ENCODE measurements at places on chromosomes 4 and X. TPM values are rescaled to one million over a fixed set of nuclear protein-coding genes. Genes with fewer than 3 reads are reported as not detected.
A peak's percentile ranks its signal among the peaks of the same experiment; 100 is the strongest.

SSX2B gene
- not detected for total RNA-seq

- H3K36me3 ChIP-seq = no peaks in the 10 kb centered on the region
- H3K4me1 ChIP-seq = no peaks in the 10 kb centered on the region
- no peak for DNase-seq
- no peaks in the 10 kb centered on the region for H3K27me3 ChIP-seq
These were observed 18.8 kb upstream of the TMSB4X start for GRCh38 chrX:12955882-12956703.

- no peak overlapping the region for H3K4me3 ChIP-seq
- H3K36me3 ChIP-seq = no peaks in the 10 kb centered on the region
- H3K27me3 ChIP-seq = no peaks in the 10 kb centered on the region
- no peak overlapping the region for H3K27ac ChIP-seq
These were observed 76.9 kb downstream of the CAMK2D start for GRCh38 chr4:113684534-113685091.

SPANXN1 gene
- total RNA-seq = not detected

GRCh38 chrX:155592331-155592730 lies 20.4 kb downstream of the TMLHE start:
- no peak overlapping the region for H3K4me3 ChIP-seq
- H3K4me1 ChIP-seq = no peaks in the 10 kb centered on the region
- H3K27me3 ChIP-seq = no peaks in the 10 kb centered on the region

PDCL2 gene
- total RNA-seq = not detected

DNA sequence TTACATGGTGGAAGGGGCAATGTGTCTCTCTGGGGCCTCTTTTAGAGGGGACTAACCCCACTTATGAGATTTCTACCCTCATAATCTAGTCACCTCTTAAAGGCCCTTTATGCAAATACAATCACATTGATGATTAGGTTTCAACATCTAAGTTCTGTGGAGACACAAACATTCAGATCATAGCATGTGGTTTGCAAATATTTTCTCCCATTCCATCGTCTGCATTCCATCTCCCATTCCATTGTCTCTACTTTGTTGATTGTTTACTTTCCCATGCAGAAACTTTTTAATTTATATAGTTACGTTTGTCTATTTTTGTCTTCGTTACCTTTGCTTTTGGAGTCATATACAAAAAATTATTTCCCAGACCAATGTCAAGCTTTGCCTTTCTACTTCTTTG lies 927.5 kb upstream of the INTU start:
- no peak for DNase-seq
- no peaks in the 10 kb centered on the region for H3K36me3 ChIP-seq
- H3K4me1 ChIP-seq = no peaks in the 10 kb centered on the region
- no peak overlapping the region for H3K27ac ChIP-seq
- no peaks in the 10 kb centered on the region for H3K27me3 ChIP-seq

- DNase-seq = peak; percentile 32
- no peak overlapping the region for H3K4me3 ChIP-seq
- no peak overlapping the region for H3K27ac ChIP-seq
- no peaks in the 10 kb centered on the region for H3K27me3 ChIP-seq
- H3K4me1 ChIP-seq = no peaks in the 10 kb centered on the region
These were observed 33.2 kb upstream of the SLC9A7 start for GRCh38 chrX:46791927-46792809.

- H3K4me1 ChIP-seq = no peaks in the 10 kb centered on the region
- H3K27ac ChIP-seq = no peak overlapping the region
- H3K4me3 ChIP-seq = no peak overlapping the region
- no peaks in the 10 kb centered on the region for H3K27me3 ChIP-seq
- DNase-seq = no peak
These were observed 57.8 kb upstream of the PLAC1 start for GRCh38 chrX:134715930-134716619.

DNA sequence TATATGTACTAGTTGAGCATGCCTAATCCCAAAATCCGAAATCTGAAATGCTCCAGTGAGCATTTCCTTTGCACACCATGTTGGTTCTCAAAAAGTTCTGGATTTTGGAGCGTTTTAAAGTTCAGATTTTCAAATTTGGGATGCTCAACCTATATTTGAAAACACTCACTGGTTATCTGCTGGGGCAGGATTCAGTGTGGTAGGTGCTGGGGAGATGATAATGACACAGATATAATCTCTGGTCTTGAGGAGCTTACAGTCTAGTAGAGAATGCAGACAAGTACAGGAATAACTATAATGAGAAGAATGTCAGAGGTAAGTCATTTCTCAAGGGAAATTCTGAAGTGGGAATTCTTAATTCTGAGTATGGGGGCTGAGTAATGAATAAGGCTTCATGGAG lies 59.4 kb upstream of the CITED1 start:
- no peaks in the 10 kb centered on the region for H3K27me3 ChIP-seq
- no peaks in the 10 kb centered on the region for H3K4me1 ChIP-seq
- no peaks in the 10 kb centered on the region for H3K36me3 ChIP-seq
- no peak for DNase-seq

RTL9 gene
- total RNA-seq = 0.22 TPM

DUSP9 gene
- total RNA-seq = 0.21 TPM

BMX gene
- not detected for total RNA-seq

GRCh38 chrX:110163488-110163887 lies 154.4 kb downstream of the AMMECR1 start:
- no peaks in the 10 kb centered on the region for H3K36me3 ChIP-seq
- H3K27me3 ChIP-seq = no peaks in the 10 kb centered on the region
- H3K27ac ChIP-seq = no peak overlapping the region

GRCh38 chrX:71543316-71543715 lies 10.4 kb downstream of the OGT start:
- no peak for DNase-seq
- H3K36me3 ChIP-seq = peaks cover 9% of the 10 kb centered on the region
- H3K27ac ChIP-seq = no peak overlapping the region
- H3K4me1 ChIP-seq = no peaks in the 10 kb centered on the region
- H3K4me3 ChIP-seq = no peak overlapping the region

- no peaks in the 10 kb centered on the region for H3K27me3 ChIP-seq
- H3K4me3 ChIP-seq = no peak overlapping the region
- H3K27ac ChIP-seq = no peak overlapping the region
These were observed 305.3 kb downstream of the FRMPD4 start for GRCh38 chrX:12443534-12444098.

FOXR2 gene
- not detected for total RNA-seq

MAGEA4 gene
- total RNA-seq = not detected

TEC gene
- 0.22 TPM for total RNA-seq

GRCh38 chr4:102531462-102531861 lies 30.3 kb downstream of the NFKB1 start:
- H3K27ac ChIP-seq = no peak overlapping the region
- no peaks in the 10 kb centered on the region for H3K36me3 ChIP-seq
- H3K4me3 ChIP-seq = no peak overlapping the region
- H3K27me3 ChIP-seq = no peaks in the 10 kb centered on the region

- H3K36me3 ChIP-seq = no peaks in the 10 kb centered on the region
- DNase-seq = no peak
These were observed 37.4 kb downstream of the GPR143 start for GRCh38 chrX:9728261-9728660.

GRCh38 chrX:149286940-149287349 lies 218.2 kb downstream of the IDS start:
- peaks cover 3% of the 10 kb centered on the region for H3K4me1 ChIP-seq
- no peak overlapping the region for H3K4me3 ChIP-seq
- no peaks in the 10 kb centered on the region for H3K36me3 ChIP-seq
- peak; percentile 48 for DNase-seq

PROM1 gene
- total RNA-seq = 43.0 TPM

GRCh38 chr4:16351161-16351560 lies 124.9 kb upstream of the TAPT1 start:
- no peaks in the 10 kb centered on the region for H3K27me3 ChIP-seq
- peaks cover 25% of the 10 kb centered on the region for H3K4me1 ChIP-seq
- peak overlapping the region; percentile 3 for H3K4me3 ChIP-seq
- DNase-seq = peak; percentile 11
- no peaks in the 10 kb centered on the region for H3K36me3 ChIP-seq

DNA sequence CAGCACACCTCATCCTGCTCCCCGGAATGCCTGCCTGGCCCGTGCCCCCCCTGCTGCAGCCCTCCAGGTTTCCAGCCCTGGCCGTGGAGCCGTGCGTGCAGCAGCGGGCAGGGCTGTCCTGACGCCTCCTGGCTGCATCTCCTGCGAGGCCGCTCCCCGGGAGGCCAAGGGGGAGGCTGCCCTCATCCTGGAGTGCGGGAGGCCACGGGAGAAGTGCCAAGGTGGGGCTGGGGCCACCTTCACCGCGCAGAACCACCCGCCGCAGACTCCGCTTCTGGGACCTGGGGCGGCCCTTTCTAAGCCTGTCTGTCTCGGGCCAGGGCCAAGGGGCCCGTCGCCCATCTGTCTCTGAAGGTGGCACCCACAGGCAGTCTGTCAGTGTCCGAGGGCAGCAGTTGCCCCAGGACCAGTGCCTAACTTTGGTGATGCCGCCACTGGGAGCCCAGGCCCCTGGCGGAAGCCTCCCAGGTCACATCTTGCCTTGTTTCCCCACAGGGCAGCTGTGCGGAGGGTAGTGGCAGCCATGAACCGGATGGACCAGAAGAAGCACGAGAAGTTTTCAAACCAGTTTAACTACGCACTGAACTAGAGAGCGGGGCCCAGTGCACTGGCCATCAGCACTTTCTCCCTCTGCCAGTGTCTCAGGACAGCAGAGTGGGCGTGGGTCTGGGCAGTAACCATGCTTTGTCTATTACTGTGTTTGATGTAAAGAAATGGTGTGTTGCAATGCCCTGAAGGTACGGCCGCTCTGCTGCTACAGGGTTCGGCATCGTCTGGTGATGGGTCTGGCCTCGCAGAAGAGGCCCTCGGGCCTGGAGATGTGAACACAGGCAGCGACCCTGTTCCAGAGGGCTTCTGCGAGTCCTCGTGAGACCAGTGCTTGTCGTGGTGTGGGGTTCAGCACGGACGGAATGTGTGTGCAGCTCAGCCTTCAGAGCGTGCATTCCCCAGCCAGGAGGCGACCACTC lies 20.6 kb downstream of the NKX1-1 start:
- peaks cover 11% of the 10 kb centered on the region for H3K4me1 ChIP-seq
- H3K4me3 ChIP-seq = no peak overlapping the region
- H3K27me3 ChIP-seq = no peaks in the 10 kb centered on the region

MAP3K15 gene
- total RNA-seq = 2.0 TPM

- peaks cover 99% of the 10 kb centered on the region for H3K27me3 ChIP-seq
- H3K4me1 ChIP-seq = peaks cover 7% of the 10 kb centered on the region
- H3K4me3 ChIP-seq = no peak overlapping the region
- no peak overlapping the region for H3K27ac ChIP-seq
- no peaks in the 10 kb centered on the region for H3K36me3 ChIP-seq
- DNase-seq = no peak
These were observed 7.4 kb downstream of the ATOH1 start for GRCh38 chr4:93835929-93836328.

GRCh38 chr4:85956293-85956945 lies 403.4 kb downstream of the MAPK10 start:
- H3K27me3 ChIP-seq = no peaks in the 10 kb centered on the region
- H3K4me3 ChIP-seq = no peak overlapping the region
- no peaks in the 10 kb centered on the region for H3K36me3 ChIP-seq
- no peak for DNase-seq
- H3K27ac ChIP-seq = no peak overlapping the region

GRCh38 chr4:16248605-16249004 lies 22.3 kb upstream of the TAPT1 start:
- H3K4me3 ChIP-seq = no peak overlapping the region
- no peaks in the 10 kb centered on the region for H3K27me3 ChIP-seq
- H3K4me1 ChIP-seq = no peaks in the 10 kb centered on the region
- no peak for DNase-seq
- H3K27ac ChIP-seq = no peak overlapping the region
- no peaks in the 10 kb centered on the region for H3K36me3 ChIP-seq

DNA sequence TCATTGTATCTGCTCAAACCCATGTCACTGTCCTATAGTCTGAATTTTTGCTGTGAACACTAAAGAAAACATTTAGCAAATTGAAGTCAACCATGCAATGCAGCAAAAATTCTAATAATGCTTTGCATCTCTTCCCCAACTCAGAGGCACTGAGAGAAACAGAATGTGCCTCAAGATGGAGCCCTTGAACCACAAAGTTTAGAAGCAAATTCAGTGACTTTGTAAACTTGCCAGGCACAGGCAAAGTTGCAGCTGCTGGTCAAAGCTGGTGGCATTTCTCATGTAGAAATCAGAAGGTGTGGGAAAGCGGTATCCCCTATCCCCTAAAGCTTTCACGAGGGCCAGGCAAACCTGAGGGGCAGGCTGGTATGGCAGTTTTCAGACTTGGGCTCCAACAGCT lies 121.7 kb upstream of the DIPK2B start:
- H3K27me3 ChIP-seq = no peaks in the 10 kb centered on the region
- no peaks in the 10 kb centered on the region for H3K36me3 ChIP-seq
- no peaks in the 10 kb centered on the region for H3K4me1 ChIP-seq
- DNase-seq = peak; percentile 34
- no peak overlapping the region for H3K4me3 ChIP-seq

DNA sequence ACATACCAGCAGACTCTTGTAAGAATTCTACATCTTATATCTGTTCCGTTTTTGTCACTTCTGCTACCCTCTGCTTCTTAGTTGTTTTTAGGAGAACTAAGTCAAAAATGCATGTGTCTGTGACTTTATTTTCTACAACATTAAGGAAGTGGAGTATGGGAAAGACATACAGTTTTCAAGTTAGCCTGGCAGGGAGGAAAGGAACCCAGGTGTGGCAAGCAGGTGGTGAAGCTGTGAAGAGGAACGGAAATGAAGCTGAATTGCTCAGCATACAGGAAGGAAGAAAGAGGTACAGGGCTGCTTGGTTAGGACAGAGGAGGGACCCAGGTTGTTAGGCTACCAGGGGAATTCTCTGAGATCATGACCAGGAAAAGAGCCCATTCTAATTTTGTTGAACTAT lies 9.4 kb downstream of the GPRIN3 start:
- no peaks in the 10 kb centered on the region for H3K4me1 ChIP-seq
- H3K27me3 ChIP-seq = no peaks in the 10 kb centered on the region
- no peaks in the 10 kb centered on the region for H3K36me3 ChIP-seq
- no peak overlapping the region for H3K27ac ChIP-seq

Data from neural progenitor cell (in vitro differentiated cells).